ENCODE measurements at places on chromosomes 5 and 9.

DNA sequence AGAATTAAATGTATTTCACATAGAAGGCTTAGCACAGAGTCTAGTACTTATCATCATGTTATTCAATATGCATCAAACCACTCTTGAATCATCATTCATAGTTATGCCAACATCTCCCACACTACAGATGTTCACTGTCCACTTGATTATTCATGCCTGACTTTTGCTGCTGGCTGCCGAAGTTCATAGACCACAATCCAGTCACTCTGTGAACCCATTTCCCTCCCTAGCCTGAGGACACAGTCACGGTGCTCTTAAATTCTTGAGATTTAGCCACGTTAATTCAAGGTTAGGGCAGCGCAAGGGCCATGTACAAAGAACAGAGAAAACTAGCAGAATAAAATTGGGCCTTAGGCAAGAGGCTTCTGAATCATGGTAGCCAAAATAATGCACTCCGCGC, 32.4 kb downstream of the ABCA1 start:
- no peak for DNase-seq
- peaks cover 64% of the 10 kb centered on the region for H3K4me1 ChIP-seq
- no peaks in the 10 kb centered on the region for H3K27me3 ChIP-seq
- H3K36me3 ChIP-seq: peaks cover 10% of the 10 kb centered on the region

DNA sequence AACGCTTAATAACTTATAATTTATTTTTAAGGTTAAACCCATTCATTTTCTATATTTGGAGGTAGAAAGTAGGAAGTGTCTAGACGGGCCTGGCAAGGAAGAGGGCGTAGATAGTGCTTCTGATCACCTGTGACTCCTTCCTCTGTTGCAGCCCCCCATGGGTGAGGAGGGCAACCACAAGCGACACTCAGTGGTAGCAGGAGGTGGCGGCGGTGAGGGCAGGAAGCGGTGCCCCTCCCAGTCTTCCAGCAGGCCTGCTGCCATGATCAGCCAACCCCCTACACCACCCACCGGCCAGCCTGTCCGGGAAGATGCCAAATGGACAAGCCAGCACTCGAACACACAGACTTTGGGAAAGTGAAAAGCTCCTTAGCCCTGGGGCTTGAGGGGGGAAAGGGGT, 36.7 kb downstream of the FAXDC2 start:
- H3K4me1 ChIP-seq: peaks cover 37% of the 10 kb centered on the region
- no peaks in the 10 kb centered on the region for H3K27me3 ChIP-seq
- peaks cover 89% of the 10 kb centered on the region for H3K36me3 ChIP-seq
- no peak overlapping the region for H3K4me3 ChIP-seq
- H3K27ac ChIP-seq: no peak overlapping the region
- DNase-seq: no peak

DNA sequence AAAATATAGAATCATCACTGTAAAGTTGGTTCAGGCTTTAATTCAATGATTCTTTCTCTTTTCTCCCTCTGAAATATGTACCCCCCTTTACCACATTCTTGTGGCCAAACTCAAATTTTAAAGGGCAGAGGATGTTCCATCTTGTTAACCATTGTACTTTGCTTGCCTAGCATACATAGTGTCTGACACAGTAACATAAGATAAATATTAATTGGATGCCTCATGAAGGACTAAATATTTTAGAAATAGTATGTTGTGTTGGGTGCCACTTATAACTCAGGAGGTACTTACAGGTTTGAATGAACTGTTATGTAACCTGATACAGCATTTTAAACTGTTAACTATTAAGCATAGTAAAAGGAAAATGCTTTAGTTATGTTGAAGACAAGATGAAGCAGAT, 71.5 kb downstream of the NIPBL start:
- H3K36me3 ChIP-seq: no peaks in the 10 kb centered on the region
- no peak for DNase-seq
- H3K4me3 ChIP-seq: no peak overlapping the region
- H3K27ac ChIP-seq: no peak overlapping the region
- H3K27me3 ChIP-seq: no peaks in the 10 kb centered on the region

- no peaks in the 10 kb centered on the region for H3K36me3 ChIP-seq
- H3K27ac ChIP-seq: no peak overlapping the region
- H3K4me3 ChIP-seq: no peak overlapping the region
- peaks cover 7% of the 10 kb centered on the region for H3K4me1 ChIP-seq
These were observed 761.6 kb upstream of the GRAMD2B start for GRCh38 chr5:125661584-125661983.

DNA sequence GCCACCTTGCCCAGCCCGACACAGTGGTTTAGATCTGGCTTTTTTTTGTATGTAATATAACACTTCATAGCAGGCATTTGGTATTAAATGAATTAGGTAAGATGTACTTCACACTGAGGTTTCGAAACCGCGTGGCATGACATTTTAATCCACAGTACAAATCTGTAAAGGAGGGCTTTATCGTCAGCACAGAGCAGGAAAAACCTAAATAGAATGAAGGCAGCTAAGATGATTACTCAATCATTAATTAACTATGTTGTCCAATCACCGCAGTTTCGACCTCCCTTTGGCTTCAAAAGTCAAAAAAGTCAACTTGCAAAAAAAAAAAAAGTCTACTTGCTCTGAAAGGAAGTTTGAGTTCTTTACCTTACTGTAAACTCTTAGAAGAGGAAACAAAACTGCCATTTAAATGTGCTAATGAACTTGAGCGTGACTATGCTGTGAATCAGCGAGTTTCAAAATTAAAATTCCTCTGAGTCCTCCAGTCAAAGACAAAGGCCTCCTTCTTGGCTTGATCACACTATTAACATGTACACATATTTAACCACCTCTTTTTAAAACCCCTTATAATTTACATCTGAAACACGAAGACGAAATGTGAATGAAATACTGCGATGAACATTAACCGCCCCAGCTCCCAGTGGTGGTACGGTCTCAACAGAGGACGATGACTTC, 698 bp upstream of the SEC24A start:
- no peaks in the 10 kb centered on the region for H3K36me3 ChIP-seq
- peak overlapping the region; percentile 93 for H3K27ac ChIP-seq

- DNase-seq: no peak
- H3K36me3 ChIP-seq: peaks cover 100% of the 10 kb centered on the region
- no peak overlapping the region for H3K27ac ChIP-seq
- no peaks in the 10 kb centered on the region for H3K4me1 ChIP-seq
These were observed 39.8 kb downstream of the IARS1 start for GRCh38 chr9:92253656-92254055.

- no peaks in the 10 kb centered on the region for H3K27me3 ChIP-seq
- no peaks in the 10 kb centered on the region for H3K36me3 ChIP-seq
- H3K4me1 ChIP-seq: peaks cover 14% of the 10 kb centered on the region
These were observed 198.3 kb downstream of the ERCC6L2 start for GRCh38 chr9:96073531-96074480.

GRCh38 chr9:112200711-112201110, 25.6 kb upstream of the SUSD1 start:
- no peaks in the 10 kb centered on the region for H3K27me3 ChIP-seq
- DNase-seq: no peak
- no peaks in the 10 kb centered on the region for H3K4me1 ChIP-seq
- H3K27ac ChIP-seq: no peak overlapping the region

DNA sequence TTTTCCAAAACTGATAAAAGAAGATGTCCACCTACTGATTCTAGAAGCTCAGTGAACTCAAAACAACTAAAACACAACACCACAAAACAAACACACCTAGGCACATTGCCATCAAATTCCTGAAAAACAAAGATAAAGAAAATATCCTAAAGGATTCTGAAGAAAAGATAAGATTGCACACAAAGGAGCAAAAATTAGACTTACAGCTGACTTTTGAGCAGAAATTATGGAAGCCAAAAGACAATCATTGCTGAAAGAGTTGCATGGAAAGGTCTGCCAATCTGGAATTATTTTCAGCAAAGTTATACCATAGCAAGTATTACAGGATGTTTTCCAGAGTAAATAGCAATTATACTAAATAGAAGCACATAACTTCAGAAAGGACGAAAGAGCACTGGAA, 128.2 kb upstream of the IRX2 start:
- no peaks in the 10 kb centered on the region for H3K4me1 ChIP-seq
- no peak overlapping the region for H3K27ac ChIP-seq
- no peak overlapping the region for H3K4me3 ChIP-seq

GRCh38 chr5:159458217-159458711, 128.0 kb upstream of the IL12B start:
- H3K4me1 ChIP-seq: no peaks in the 10 kb centered on the region
- no peak overlapping the region for H3K27ac ChIP-seq
- no peaks in the 10 kb centered on the region for H3K27me3 ChIP-seq
- H3K36me3 ChIP-seq: no peaks in the 10 kb centered on the region
- H3K4me3 ChIP-seq: no peak overlapping the region

GRCh38 chr9:104783588-104783987, 19.7 kb downstream of the NIPSNAP3B start:
- DNase-seq: no peak
- no peak overlapping the region for H3K27ac ChIP-seq
- no peaks in the 10 kb centered on the region for H3K27me3 ChIP-seq
- peaks cover 62% of the 10 kb centered on the region for H3K36me3 ChIP-seq
- no peak overlapping the region for H3K4me3 ChIP-seq
- H3K4me1 ChIP-seq: peaks cover 43% of the 10 kb centered on the region

GRCh38 chr5:137498301-137498735, 808 bp downstream of the SPOCK1 start:
- peaks cover 74% of the 10 kb centered on the region for H3K27me3 ChIP-seq
- H3K4me3 ChIP-seq: peak overlapping the region; percentile 68
- DNase-seq: no peak
- no peak overlapping the region for H3K27ac ChIP-seq
- peaks cover 12% of the 10 kb centered on the region for H3K4me1 ChIP-seq
- H3K36me3 ChIP-seq: no peaks in the 10 kb centered on the region

DNA sequence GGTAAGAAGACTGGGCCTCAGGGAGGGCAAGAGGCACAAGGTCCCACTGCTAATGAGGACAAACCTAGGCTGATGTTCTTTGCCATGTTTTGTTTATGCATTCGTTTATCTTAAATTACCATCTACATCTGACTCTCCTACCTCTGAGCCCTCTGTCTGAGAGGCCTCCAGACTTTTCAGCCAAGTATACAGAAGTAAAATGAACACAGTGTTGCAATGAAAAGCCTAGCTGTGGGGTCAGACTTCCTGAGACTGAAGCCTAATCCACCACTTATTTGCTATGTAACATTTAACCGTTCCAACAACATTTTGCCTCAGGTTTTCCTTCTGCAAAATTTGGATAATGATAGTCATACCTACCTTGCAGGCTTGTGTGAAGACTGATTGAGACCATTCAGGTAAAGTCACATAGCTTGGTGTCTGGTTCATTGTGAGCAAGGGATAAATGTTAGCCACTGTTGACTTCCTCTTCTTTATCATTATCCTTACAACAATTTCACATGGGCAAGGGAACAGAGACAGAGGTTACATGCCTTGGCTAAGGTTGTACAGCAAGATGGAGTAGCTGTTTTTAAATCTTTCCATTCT, 374.9 kb upstream of the CLINT1 start:
- DNase-seq: no peak
- no peak overlapping the region for H3K4me3 ChIP-seq
- no peaks in the 10 kb centered on the region for H3K36me3 ChIP-seq
- H3K4me1 ChIP-seq: no peaks in the 10 kb centered on the region
- no peak overlapping the region for H3K27ac ChIP-seq

- peaks cover 39% of the 10 kb centered on the region for H3K4me1 ChIP-seq
- H3K36me3 ChIP-seq: peaks cover 100% of the 10 kb centered on the region
- no peaks in the 10 kb centered on the region for H3K27me3 ChIP-seq
- H3K27ac ChIP-seq: peak overlapping the region; percentile 67
These were observed 14.4 kb upstream of the TPM2 start for GRCh38 chr9:35703906-35704672.

DNA sequence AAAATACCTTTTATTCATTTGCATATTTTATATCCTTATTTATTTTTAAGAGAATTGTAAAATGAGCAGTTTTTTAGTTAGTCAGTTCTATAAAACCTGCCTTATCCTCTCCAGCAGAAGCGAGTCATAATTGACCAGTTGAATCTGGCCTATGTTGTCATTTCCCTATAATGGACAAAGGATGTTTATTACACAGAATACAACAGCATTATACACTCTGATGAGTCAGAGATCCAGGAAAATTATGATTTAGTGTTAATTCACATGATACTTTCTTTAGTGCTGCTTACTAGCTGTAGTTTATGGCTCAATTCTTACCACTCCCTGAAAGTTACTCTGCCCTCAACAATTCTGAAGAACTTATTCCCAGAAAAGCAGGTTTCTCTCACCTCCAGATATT, 26.8 kb upstream of the LURAP1L start:
- no peaks in the 10 kb centered on the region for H3K4me1 ChIP-seq
- no peak for DNase-seq
- H3K27ac ChIP-seq: no peak overlapping the region

DNA sequence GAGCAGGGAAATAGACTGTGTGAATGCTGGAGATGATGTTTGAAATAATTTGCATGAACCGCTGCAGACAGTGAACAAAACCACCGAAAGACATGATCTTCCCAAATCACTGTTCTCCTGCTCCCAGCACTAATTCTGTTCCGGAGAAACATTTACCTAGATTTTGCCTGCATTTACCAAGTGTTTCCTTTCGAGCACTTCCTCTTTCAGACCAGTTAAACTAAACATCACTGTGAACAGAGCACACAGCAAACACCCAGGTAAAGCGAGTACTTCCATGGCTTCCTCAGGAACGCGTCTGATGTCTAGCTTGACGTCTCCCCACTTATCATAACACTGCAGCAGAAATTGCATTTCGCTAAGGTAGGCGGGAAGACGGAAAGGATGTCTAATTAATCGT, 45.1 kb upstream of the PTCH1 start:
- no peak overlapping the region for H3K4me3 ChIP-seq
- H3K27me3 ChIP-seq: peaks cover 48% of the 10 kb centered on the region
- H3K4me1 ChIP-seq: no peaks in the 10 kb centered on the region
- no peak for DNase-seq
- H3K27ac ChIP-seq: no peak overlapping the region

GRCh38 chr5:150419630-150420270, 7.0 kb upstream of the CD74 start:
- H3K27ac ChIP-seq: no peak overlapping the region

- peak; percentile 90 for DNase-seq
- H3K27me3 ChIP-seq: no peaks in the 10 kb centered on the region
- H3K4me1 ChIP-seq: peaks cover 60% of the 10 kb centered on the region
These were observed 28.8 kb upstream of the MGAT1 start for GRCh38 chr5:180831139-180832093.

DNA sequence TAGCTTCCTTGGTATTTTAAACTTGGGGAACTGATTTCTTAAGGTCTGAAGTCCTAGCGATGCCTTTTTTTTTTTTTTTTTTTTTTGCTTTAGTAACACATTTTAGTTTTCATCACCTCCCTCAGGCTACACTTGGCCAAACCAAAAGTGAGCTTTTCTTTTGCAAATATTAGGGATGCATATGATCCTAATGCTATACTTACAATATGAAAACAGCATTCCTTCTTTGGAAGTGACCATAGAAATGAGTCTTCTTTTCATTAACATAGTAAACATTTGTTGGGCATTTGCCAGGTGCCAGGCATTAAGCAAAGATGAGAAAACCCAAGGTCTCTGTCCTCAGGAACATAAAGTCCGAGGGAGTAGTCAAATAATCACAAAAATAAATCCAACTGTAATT, 189.8 kb downstream of the ALDH1A1 start:
- H3K27ac ChIP-seq: no peak overlapping the region
- H3K36me3 ChIP-seq: no peaks in the 10 kb centered on the region
- H3K4me1 ChIP-seq: no peaks in the 10 kb centered on the region
